ENCODE measurements at places on chromosomes 13 and 19.

DNA sequence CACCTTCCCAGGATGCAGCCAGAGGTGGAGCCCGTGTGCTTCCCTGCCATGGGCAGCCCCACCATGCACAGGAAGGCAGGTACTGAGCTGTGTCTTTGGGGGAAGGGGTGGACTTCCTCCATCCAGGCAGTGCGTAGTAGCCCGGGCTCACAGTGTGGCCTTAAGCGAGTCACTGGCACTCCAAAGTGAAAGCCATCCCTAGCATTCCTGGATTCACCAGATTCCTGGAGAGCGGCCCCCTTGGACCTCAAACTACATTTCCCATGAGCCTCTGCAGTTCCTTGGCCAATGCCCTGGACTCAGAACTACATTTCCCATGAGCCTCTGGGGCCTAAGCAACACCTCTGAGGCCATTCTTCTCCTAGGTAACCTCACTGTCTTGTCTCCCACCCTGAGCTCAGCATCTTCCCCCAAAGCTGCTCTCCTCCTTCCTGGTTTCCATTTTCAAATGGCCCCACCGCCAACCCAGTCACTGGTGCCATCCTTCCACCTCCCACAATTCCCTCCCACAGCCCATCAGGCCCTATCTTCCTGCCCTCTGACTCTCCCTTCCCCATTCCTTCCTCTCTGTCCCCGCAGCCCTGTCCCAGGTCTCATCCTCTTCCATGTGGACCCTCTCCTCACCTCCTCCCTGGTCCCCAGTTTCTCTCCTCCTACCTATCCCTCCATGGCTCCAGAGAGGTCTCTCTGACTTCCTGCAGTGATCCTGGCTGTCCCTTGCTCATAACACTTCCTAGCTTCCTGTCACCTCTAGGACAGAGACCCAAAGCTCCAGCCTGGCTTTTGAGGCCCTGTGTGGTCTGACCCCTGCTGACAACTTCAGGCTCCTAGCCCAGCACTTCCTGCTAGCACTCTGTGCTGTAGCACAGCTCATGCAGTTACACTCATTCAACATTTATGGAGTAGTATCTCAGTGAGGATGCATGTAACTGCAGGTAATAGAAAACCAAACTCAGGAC, at the start of gene C19orf81:
TSS of gene C19orf81 (plus strand) at position 13 of the 959 bp plus-strand sequence. CDS start at position 13, 0 bp downstream.
- no peak for DNase-seq

- no peak for DNase-seq
Measured at GRCh38 chr13:66264971-66265370, 965.2 kb downstream of the PCDH9 start.

GRCh38 chr19:435056-435706, 25.7 kb downstream of the SHC2 start:
- DNase-seq = no peak

DNA sequence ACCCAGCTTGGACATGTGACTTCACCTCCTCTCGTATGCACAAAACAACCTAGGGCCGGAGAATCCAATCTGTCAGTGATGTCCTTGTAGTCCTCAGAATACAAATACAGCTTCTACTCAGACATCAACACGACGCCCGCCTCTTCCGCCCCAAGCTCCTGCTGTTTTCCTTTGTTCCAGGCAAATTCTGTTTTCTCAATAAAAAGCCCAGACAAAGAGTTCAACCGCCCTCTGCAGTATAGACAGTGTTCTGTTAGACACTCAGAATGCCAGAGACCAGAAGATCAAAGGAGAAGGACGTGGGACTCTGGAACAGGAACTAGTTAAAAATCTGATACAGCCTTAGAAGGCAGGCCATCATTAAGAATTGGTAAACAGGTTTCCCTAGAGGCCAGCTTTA, 42.0 kb upstream of the GGACT start:
- no peak for DNase-seq

DNA sequence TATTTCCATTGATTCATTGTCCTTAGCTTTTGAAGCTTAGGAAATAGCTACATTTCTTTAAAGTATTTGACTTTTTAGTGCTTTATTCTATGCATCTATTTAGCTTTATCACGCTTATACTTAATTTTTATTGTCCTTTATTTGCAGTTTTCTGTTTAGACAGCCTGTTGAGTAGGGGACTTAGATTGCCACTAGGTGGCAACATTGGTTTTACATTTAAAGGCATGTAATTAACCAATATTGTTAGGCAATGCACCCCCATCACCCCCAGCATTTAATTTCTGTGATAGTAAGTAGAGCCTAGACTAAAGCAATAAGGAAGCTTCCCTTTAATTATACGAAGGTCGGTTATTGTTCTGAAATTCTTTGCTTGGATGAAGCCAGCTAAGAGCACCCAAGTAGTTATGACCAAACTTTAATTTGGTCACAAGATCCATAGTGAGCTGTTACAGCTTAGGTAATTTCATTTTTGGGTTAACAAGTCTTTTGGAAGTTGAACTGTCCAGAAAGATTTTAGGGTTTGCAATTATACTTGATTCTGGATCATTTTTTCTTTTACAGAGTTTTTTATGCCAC, 36.5 kb downstream of the B3GLCT start:
- DNase-seq = peak; percentile 72

DNA sequence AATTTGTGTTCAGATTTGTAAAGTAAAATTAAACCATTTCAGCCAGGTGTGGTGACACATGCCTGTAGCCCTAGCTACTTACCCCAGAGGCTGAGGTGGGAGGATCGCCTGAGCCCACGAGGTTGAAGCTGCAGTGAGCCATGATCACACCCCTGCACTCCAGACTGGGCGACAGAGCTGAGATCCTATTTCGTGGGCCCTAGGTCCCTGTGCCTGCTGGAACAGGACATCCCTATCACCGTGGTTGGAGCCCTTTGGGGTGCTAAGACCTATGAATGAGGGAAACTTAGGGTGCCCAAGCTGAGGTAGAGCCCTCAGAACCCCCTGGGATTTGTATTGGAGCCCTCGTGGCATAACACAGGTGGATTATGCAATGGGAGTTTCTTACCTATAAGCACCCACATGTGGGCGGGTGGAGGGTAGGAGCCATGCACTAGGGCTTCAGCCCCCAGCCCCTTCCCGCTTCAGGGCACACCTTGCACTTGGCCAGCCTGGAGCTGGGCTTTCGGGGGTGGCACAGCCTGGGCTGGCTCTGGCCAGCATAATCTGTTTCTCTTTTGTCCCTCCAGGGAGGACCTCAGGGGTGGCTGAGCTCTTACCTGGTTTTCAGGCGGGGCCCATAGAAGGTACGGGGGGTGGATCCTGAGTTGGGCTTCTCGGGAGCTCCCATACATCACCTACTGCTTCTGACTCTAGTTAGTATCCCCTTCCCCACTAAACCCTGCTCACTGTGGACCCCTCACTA, 7.2 kb upstream of the USF2 start:
- no peak for DNase-seq
